Natural killer cell (primary cell): ENCODE measurements at places on chromosomes 6 and 20. TPM values are rescaled to one million over a fixed set of nuclear protein-coding genes. Genes with fewer than 3 reads are reported as not detected.

Gene PHACTR3
- not detected for total RNA-seq

Gene CDSN
- total RNA-seq, result not detected

Gene TSBP1
- not detected for total RNA-seq

Gene REM1
- total RNA-seq, result not detected

Gene TMEM244
- total RNA-seq, result not detected

Gene PPIL6
- 0.28 TPM for total RNA-seq

Gene TSPO2
- not detected for total RNA-seq

Gene GJA10
- total RNA-seq, result not detected

Gene USP49
- 6.4 TPM for total RNA-seq

Gene TP53TG5
- total RNA-seq, result not detected

Gene GGT7
- total RNA-seq, result 7.4 TPM

GRCh38 chr6:36599791-36600209 is 5.6 kb downstream of the SRSF3 start:
- DNase-seq, result no peak

DNA sequence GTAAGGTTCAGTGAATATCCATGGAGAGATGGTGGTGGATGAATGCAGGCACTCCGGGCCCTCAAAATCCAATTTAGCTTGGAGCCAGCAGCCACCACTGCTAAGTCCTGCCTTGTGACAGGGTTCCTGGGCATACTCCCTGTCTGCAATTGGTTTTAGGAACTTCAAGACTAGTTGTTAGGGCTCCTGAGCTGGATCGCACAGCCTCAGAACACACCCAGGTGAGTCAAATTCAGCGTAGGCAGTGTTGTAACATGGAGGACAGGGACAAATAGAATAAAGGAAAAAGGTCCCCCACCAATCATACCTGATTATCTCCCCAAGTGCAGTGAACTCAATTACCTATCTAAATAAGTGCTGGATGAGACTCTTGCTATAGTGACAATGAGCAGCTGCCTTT is 74.6 kb downstream of the PERP start:
- no peak for DNase-seq

DNA sequence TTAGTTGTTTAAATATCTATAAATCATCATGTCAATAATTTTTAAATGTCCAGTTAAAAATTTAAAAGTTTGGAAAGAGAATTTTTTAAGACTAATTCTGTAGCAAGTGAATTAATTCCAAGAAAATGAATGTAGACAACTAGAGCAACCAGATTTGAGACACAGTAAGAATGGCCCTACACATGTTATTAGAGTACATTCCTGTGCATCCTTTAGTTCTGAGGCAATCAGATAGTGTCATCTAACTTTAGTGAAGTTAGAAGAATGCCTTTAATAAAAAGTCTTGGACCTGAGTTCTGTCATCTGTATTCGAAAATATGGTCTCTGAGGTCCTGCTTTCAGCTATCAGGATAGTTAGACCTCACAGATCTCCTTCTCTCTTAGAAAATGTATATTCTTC is 63.7 kb downstream of the HIVEP2 start:
- no peak for DNase-seq

- DNase-seq, result no peak
These were observed 28.6 kb upstream of the PCMTD2 start for GRCh38 chr20:64226686-64227580.

GRCh38 chr20:47241345-47241781 is 115.1 kb downstream of the ZMYND8 start:
- DNase-seq, result no peak

- DNase-seq, result no peak
These were observed 77.5 kb downstream of the CAP2 start for GRCh38 chr6:17470938-17471327.

DNA sequence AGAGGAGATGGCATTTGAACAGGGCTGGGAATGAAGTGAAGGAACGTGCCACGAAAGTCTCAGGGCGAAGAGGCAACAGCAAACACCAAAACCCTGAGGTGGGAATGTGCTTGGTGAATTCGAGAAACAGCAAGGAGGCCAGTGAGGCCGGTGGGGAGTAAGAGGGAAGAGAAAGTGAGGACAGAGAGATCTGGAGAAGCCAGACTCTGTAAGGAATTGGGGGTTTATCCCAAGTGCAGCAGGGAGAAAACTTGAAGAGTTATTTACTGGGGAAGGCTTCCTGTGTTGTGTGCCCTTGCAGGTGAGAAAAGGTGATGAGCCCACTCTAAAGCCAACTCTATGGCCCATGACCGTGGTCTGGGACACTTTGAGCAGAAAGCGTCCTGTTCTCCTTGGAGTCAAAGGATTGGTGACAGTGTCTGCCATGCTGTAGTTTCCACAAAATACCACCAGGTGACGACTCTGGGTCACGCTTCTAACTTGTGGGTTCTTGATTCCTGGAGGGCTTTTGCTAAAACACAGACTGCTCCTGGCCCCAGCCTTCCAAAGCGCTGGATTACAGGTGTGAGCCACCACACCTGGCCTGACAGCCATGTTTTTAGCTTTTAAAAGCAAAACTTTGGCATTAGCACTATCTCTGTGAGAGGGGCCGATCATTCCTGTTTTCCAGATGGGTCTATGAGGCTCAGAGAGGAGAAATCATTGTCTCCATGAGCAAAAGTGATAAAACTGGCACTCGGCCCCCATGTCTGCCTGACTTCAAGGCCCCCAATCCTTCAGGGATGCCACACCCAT is 18.0 kb upstream of the CSNK2A1 start:
- DNase-seq, result peak; percentile 61

DNA sequence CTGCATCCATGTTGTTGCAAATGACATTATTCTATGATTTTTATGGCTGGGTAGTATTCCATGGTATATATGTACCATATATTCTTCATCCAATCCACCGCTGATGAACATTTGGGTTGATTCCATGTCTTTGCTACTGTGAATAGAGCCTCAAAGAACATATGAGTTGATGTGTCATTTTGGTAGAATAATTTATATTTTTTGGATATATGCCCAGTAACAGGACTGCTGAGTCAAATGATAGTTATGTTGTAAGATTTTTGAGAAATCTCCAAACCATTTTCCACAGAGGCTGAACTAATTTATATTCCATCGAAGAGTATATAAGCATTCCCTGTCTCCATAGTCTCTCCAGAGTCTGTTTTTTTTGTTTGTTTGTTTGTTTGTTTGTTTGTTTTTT is 1373.5 kb downstream of the GRIK2 start:
- DNase-seq, result no peak

GRCh38 chr6:33433544-33434191 is 13.8 kb downstream of the SYNGAP1 start:
- DNase-seq, result no peak

GRCh38 chr6:142850679-142851423 is 94.1 kb downstream of the HIVEP2 start:
- DNase-seq, result no peak

- DNase-seq, result no peak
These were observed 179.5 kb upstream of the SYNDIG1 start for GRCh38 chr20:24289737-24290481.

DNA sequence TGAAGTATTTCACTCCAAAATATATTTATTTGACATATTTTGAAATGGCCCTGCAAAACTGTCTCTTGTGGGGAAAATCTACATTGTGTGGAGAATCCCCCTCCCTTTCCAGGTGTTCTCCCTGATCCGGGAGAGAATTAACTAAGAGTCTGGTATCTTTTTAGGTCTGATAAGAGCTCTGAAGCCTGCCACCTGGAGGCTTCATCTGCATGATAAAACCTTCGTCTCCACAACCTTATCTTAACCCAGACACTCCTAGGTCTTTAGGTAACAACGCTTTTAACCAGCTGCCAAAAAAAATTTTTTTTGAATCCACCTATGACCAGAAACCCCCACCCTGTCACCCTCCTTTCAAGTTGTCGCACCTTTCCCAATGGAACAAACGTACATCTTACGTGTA is 43.0 kb downstream of the FAM184A start:
- no peak for DNase-seq

DNA sequence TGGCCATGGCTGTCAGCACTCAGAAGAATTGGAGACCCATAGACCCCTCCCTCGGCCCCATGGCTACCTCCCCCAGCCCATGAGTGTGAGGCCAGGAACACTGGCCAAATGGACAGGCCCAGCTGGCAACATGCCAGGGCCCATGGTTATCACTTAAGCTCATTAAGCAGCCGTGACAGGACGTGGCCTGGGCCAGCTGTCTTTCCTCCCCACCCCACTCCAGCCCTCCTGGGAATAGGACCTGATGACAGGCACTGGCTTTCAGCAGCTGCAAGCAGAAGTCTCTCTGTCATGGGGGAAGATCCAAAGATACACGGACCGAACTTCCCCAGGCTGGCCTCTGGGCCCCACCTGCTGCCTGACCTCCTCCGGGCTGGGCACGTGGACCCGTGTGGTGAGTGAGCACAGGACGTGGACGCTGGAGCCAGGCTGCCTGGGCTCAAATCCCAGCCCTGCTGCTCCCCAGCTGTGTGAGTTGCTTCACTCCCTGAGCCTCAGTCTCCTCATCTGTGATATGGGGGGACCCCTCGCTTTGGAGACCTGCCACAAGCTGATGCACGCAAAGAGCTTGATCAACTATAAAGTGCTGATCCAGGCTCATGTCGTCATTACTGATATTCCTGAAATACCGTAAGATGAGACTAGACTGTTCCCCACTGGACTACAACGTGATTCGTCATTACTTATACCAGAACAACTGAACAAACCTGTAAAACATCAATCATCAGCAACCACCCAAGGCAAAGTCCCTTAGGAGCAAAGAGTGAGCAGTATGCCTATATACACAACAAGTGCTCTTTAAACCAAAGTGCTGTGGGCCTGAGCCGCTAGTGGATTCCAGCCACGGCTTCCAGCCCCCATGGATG is 22.0 kb upstream of the VSTM2L start:
- DNase-seq, result no peak

DNA sequence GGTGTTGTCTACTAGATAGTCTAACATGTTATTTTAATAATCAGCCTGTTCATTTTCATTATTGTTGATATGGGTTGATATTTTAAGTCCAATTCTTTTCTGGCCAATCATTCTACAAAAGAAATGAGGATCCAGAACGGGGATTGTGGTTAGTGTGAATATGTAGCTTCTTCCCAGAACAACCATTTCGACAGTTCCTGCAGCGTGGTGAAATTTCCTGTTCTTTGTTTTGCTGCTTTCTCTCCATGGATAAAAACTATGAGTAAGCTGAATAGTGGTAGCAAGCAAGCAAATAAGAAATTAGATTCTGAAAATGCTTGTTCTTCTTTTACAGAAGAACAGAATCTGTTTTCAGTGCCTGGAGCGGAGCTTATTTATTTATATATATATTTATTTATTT is 65.5 kb upstream of the F13A1 start:
- no peak for DNase-seq

DNA sequence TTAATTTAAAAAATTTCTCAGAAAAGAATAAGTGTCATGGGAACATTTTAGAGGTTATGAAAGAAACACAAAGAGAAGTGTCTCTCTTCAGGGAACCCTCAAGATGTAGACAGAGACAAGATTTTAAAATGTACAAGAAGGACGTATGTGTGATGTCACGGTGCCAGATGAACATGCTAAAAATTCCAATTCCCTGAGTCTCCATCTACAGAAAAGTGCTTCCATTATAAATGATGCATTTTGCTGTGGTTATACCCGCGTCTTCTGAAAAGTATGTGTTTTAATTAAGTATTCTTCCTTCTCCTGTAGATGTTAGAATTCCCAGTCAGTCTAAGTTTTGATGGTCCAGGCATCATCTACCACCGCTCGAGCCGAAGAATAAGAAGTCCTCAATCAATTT is 489.1 kb downstream of the PREX1 start:
- DNase-seq, result no peak
